ENCODE measurements at places on chromosomes 16 and 17. TPM values are rescaled to one million over a fixed set of nuclear protein-coding genes. Genes with fewer than 3 reads are reported as not detected.

CHD9NB gene
- total RNA-seq, result 0.19 TPM

DNA sequence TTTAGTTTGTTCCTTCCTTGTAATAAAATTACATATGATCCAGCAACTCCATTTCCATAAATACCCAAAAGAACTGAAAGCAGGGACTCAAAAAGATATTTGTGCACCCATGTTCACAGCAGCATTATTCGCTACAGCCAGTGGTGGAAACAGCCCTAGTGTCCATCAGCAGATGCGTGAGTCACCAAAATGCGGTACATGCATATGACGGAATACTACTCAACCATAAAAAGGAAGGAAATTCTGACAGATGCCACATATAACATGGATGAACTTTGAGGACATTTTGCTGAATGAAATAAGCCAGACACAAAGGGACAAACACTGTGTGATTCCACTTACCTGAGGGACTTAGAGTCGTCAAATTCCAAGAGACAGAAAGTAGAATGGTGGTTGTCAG lies 9.1 kb upstream of the SLC47A2 start:
- DNase-seq, result no peak

- DNase-seq, result no peak
These were observed 212.2 kb upstream of the RPL38 start for GRCh38 chr17:73991260-73991659.

DNA sequence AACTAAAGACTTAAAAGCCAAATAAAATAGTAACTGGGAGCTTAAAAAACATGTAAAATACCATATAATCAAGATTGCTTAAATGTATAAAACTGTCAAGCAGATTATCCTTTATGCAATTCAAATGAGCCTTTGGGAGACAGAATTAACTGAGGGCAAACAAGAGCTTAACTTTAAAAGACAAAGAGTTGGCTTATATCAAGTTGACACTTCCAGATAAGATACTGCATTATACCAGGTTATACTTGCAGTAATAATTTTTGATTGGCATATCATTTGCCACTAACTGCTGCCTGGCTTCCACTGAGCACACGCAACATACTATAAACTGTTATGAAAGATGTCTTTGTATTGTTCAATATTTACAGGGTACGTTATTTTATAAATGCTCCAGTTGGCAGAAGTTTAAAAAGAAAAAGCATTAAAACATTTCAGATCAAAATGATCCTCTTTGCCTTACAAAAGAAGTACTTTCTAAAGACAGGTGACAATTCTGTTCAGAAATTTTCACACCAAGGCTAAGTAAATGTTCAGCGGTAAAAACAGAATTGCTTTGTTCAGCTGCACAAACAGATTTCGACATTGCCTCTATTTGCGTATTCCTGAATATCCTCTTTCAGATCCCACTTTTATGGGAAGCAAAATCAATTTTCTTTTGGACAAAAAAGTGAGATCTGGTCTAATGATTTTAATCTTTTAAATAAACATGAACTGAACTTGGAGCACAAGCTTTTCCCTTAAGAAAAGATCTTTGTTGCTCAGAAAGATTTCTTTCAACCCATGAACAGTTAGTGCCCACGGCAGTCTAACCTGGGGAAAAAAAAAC lies 50.7 kb downstream of the TOX3 start:
- no peak for DNase-seq

- no peak for DNase-seq
These were observed 86.7 kb downstream of the KSR1 start for GRCh38 chr17:27542841-27543463.

- no peak for DNase-seq
These were observed 8.4 kb downstream of the FOXN1 start for GRCh38 chr17:28514561-28515002.

Data from esophagus muscularis mucosa (tissue), 4 donors.